ENCODE measurements at places on chromosomes 2 and 18.
A peak's percentile ranks its signal among the peaks of the same experiment; 100 is the strongest.

GRCh38 chr2:99674090-99674489, 184.3 kb upstream of the REV1 start:
- no peak for DNase-seq

GRCh38 chr18:42412281-42412680, 457.2 kb downstream of the PIK3C3 start:
- DNase-seq, result no peak

GRCh38 chr2:234905547-234906265, 46.1 kb upstream of the SH3BP4 start:
- no peak for DNase-seq

- DNase-seq, result no peak
Observed at GRCh38 chr2:30282081-30282480, 50.7 kb downstream of the LBH start.

- DNase-seq, result no peak
Observed at GRCh38 chr2:42567806-42568400, 529 bp upstream of the MTA3 start.

DNA sequence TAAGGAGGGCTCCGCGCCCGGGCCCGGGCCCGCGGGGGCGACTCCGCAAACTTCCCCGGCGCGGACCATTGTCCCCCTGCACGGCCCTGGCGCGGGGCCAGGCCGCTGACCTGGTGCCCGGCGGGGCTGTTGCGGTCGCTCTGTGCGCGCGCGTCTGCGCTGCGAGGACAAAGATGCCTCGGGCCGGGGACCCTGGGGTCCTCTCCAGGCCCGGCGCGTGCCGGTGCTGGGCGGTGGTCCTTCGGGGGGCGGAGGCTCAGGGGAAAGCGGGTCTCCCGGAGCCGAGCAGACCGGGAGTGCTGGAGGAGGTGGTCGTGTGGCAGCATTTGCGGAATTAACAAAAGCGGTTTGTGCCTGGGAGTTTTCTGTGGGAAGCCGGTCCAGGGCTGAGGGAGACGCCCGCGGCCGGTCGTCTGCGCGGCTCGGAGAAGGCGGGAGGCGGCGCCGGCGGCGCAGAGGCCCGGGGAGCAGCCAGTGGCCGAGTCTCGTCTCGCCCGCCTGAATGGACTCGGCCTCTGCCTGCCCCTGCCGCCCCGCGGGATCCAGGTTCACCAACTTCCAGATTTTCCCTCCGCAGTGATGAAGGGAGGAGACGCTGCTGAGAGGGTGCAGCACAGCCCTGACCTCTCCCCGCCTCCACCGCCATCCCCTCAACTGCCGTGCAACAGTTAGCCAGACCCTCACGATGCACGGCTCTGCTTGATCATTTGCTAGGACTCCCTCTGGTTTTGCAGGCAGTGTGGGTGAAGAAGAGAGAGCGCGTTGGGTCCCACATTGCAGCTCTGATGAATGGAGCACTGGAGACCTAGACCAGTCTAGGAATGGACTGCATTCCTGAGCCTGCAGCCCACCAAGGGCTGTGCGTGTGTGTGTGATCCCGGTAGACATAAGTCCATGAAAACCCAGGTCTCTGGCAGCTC, 705 bp downstream of the EFR3B start:
- DNase-seq, result no peak

GRCh38 chr2:167001165-167001564, 112.9 kb downstream of the XIRP2 start:
- DNase-seq, result no peak

DNA sequence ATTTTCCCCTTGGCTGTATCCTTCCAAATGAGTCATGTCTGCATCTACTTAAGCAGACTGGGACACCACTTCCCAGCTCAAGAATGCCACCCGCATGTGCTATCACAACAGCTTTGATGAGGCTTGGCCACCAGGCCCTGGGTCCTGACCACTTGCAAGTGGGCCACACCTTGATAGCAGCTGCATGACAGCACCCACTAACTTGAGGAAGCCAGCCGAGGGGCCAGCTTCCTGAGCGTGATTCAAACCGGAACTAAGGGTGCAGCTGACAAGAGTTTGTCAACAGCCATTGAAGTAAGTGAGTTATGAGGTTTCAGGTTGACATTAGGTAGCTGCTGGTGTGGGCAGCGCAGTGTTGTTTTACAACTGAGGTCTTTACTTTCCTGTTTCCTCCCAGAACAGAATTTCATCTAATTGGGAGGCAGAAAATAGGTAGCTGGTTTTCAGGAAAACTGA, 54.4 kb downstream of the EPHA4 start:
- peak; percentile 19 for DNase-seq

GRCh38 chr2:74440378-74441169, 1.2 kb downstream of the RTKN start:
- peak; percentile 48 for DNase-seq

DNA sequence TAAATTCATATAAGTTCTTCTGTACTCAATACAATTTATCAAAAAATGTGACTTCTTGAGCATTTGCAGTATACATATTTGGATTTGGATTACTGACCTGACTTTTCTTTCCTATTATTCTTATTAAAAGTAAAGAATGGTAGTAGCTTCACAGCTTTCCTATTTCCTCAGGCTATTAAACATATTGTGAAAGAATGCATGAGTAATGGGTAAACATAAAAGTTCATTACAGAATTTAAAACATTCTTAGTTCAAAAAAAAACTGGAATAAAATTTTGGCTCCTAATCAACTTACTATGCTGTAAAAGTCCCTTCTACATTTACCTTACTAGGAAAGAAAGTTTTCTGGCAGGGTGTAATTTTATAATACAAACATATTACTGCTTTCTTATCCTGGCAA, 27.3 kb upstream of the C2orf66 start:
- DNase-seq, result no peak

DNA sequence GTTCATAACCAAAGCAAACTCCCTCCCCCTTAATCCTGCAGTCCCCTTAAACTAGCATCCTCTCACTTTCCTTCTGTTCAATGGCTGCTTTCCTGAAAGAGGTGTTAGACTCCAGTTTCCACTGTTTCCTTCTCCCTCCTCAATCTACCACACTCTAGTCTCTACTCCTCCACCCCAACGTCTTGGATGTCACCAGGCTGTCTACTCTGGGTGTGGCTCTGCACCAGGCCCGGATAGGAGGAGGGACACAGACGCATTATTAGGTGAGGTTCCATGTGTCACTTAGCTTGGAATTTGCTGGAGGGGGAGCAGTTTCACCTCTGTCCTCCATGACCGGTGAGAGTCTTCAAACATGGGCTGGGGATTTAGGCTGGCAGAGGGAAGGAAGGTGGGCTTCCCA, 61.3 kb downstream of the MTHFD2 start:
- no peak for DNase-seq

DNA sequence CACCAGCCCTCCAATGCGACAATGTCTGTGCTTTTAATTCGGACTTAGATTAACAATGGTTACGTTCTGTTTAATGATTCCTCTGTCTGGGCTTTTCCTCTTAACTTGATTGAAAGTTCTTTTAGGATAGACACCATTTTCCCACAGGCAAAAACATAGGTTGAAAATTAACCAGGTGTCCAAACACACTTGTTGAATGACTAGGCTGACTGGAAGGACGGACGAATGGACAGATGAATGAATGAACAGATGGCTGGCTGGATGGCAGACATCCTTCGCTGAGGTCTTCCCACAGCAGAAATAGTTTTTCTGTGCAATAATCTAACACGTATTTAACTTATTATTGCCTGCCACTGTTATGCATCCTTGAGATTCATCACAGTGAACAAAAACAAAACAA, 298.8 kb downstream of the SRBD1 start:
- DNase-seq, result no peak

GRCh38 chr2:235774153-235774870, 280.5 kb downstream of the AGAP1 start:
- no peak for DNase-seq

DNA sequence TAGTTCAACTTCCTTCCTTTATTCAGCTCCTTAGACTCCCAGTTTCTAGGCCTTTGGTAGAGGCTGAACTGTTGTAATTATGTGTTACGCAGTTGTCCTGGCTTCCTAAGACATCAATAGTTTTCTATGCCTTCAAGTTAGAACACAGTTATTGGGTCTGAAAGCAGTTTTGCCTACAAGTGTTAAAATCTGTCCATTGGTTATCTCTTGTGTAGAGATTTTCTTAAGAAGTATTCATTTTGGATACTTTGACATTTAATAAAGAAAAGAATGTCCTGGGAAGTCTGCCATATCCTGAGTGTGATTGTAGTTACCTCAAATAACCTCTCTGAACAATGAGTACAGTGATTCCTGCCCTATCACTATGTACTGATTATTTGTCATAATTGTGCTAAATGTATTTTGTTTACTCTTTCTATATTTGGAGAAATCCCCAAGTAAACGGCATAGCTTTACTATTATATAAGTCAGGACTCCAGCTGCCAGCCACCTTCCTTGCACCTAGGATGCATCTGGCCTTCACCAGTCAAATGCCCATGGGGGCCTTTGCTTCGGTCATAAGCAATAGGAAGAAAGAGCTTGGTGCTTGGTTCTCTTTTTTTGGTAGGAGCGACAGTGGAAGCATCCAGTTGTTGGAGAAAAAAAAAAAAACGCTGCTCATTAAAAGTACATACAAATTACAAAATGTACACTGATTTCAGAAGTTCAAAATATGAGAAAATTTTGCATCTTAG, 449.5 kb upstream of the PKDCC start:
- DNase-seq, result no peak

GRCh38 chr18:6795307-6795706, 65.8 kb downstream of the ARHGAP28 start:
- DNase-seq, result no peak

GRCh38 chr2:141508806-141509595, 621.8 kb downstream of the LRP1B start:
- no peak for DNase-seq

DNA sequence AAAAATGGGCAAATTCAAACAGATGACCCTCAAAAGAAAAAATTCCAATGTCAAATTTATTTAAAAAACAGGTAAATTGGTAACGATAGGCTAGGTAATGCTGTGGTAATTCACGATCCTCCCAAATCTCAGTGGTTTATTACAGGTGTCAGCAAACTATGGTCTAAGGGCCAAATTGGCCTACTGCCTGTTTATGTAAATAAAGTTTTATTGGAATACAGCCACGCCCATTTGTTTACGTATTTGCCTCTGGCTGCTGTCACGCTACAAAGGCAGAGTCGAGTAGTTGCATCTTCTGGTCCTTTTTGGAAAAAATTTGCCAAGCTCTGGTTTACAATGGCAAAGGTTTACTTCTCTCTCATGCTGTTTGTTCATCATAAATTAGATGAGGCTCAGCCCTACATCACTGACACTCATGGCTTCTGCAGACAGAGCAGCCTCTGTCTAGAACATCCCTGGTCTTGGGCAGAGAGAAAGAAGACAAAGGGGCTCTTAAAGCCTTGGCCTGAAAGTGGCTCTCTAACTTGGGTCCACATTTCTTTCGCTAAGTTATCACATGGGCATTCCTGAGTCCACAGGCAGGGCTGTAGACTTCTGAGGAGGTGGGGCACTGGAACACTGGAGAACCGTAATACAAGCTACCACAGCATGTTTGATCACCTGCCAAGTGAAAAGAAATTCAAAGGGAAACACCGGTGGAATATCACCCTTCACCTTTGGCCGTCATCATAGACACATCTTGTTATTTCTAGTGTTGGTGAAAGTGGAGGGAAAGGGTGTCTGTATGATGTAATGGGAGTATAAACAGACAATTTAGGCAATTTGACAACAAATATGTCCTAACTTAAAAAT, 34.8 kb downstream of the SP110 start:
- no peak for DNase-seq

DNA sequence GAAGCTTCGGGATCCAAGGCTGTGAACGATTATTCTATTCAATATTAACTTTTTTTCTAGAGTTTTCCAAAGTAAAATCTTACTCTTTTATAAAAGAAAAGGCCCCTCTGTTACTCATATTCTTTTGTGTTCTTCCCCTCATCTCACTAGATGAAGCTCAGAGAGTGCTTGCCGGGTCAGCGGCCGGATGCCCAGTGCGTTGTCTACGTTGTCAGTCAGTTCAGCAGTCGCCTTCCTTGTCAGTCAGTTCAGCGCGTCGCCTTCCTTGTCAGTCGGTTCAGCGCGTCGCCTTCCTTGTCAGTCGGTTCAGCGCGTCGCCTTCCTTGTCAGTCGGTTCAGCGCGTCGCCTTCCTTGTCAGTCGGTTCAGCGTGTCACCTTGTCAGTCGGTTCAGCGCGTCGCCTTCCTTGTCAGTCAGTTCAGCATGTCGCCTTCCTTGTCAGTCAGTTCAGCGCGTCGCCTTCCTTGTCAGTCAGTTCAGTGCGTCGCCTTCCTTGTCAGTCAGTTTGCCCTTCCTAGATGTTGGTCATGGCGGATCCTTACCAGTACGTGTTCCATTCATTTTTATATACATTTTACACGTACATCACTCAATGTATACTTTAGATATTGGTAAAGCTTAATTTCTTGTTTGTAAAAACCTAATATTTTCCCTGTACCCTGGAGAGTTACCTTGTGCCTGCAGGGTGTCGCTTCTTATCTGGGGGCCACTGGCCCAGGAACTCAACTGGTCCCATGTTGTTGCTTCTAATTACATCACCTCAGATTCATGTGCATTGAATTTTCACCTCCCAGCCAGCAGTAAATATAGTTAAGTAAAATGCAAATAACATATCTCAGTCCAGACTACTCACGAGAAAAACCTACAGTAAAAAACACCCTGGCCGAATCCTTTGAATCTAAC, 206.9 kb downstream of the ASB1 start:
- DNase-seq, result no peak

DNA sequence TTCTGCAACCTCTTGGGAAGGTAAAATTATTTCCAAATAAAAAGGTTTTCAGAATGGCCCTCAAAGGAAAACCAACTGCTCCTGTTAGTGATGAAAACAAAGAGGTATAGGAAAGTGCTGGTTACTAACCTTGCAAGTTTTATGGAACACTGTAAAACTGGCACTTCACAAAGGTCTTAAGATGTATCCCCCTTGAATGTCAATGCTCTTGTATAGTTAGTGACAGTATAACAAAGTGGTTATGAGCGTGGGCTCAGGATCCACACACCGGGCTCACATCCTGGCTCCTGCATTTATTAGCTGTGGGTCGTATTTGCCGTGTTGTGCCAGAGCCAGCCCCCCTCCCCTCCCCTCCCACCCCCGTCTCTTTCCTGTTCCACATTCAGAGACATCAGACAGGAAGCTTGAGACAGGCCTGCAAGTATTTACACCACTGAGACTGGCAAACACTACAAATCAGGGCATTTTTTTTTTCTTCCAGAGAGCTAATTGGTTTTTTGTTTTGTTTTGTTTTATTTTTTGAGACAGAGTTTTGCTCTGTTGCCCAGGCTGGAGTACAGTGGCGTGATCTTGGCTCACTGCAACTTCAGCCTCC, 9.2 kb upstream of the DNPEP start:
- no peak for DNase-seq

- DNase-seq, result no peak
Observed at GRCh38 chr2:189177251-189177840, 2.2 kb downstream of the COL5A2 start.

All from HFF-Myc (cell line).